ENCODE measurements at places on chromosomes 2 and 18.

DNA sequence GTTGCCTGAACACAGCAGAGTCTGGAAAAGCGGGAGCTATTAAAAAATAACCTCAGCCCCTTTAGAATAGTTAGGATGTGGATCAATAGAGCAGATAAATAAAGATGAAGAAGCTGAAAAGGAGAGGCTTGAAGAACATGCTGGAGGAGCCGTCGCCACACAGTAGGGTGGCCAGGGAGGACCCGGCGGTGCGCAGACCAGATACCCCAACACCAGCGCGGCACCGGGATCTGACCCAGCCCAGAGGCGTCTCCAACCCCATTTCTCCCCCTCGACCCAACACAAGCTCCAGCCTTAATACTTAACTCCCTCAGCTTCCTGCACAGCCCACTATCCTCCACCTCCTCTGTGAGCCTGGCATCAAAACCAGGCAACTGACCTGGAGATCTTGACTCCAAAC is 16.0 kb downstream of the CYB5A start:
- DNase-seq: no peak

GRCh38 chr2:160956243-160956802 is 203.9 kb upstream of the TANK start:
- DNase-seq: no peak

DNA sequence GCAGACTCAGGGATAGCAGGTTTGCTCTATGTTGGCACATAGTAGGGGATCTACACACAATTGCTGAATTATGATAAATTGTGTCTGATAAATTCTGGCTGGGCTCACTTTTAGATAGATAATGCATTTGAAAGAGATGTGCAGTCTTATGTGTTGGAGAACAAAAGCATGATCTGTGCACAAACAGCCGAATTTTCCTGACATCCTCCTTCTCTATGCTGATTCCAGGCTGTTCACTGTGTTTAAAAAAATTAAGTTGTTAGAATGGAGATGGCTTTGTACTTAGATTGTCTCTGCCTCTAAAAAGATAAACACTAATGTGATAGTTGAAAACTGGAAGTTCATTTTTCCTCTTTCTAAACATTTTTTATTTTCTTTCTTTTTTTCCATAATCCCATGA is 2.1 kb downstream of the CERS6 start:
- no peak for DNase-seq

- no peak for DNase-seq
Observed at GRCh38 chr2:184654945-184655344, 56.6 kb downstream of the ZNF804A start.

- no peak for DNase-seq
Observed at GRCh38 chr18:63831080-63831788, 56.0 kb downstream of the SERPINB7 start.

All from hippocampal formation (tissue), 2 donors.